ENCODE measurements at places on chromosomes 12 and 14.

DNA sequence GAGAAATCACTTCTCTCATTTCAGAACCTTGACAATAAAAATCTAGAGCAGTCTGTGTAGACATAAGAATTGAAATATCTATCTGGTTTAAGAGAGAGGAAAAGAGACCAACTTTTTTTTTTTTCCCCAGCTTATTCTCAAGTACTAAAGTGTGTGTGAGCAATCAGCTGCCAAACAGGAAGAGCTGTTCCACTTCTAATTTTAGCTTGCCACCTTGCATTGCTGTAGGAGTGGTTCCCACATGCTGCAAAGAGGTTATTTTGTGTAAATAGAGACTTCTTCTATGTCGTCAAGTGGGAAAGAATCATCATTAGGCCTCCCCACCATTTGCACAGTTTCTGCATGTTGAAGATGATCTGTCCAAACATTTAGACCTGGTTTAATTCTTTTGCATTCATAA lies 142.6 kb downstream of the NPAS3 start:
- DNase-seq: no peak

DNA sequence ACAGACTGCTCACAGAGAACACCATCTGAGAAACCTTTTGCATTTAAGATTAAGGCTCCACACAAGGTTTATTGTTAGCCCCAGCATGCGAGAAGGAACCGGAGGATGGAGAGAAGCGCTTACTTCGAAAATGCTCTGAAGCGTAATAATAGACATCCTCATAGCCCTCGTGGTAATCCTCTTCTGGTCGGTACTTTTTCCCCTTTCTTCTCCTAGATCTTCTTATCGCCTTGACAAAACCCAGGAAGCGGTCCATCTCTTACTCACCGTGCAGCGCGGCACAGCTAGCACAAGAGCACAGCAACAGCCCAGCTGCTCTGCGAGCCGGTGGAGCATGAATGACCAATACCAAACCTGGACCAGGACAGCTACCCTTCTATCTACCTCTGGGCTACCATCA lies 125.1 kb upstream of the GRIP1 start:
- DNase-seq: no peak

DNA sequence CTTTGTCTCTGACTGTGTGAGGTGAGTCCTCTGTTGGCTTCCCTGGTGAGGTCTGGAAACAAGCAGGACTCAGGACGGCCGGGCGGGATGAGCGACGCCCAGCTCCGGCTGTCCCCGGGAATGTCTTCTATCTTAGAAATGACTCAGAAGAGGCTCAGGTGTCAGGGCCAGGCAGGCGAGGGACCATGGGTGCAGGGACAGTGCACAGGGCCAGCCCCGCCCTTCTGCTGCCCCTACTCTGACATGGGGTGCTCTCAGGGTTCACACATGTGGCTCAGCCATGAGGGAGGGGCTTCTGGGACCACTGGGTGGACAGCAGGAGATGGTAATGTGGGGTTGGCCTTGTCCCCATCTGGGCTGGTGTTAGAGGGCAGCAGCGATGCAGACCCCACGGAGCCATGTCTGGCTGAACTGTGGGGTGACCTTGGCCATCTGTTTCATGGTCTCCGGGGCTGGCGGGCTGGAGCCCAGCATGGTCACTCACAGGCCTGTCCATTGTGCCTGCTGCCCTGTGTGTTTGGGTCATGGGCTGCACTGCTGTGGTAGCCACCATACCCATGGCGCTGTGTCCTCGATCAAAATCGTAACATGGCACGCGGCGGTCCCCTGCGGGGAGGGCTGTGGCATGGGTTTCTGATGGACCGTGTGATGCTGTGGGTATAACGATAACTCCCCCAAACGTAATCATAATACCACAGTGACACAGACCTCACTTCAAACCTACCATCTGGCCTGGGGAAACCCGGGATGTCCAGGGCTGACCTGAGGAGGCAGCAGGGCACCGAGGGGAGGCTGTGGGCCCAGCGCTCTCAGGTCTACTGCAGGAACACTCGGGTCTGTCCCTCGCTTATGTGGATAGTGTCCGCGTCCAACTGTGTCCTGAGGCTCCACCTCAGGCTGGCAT lies 368.8 kb downstream of the TMEM121 start:
- DNase-seq: no peak

DNA sequence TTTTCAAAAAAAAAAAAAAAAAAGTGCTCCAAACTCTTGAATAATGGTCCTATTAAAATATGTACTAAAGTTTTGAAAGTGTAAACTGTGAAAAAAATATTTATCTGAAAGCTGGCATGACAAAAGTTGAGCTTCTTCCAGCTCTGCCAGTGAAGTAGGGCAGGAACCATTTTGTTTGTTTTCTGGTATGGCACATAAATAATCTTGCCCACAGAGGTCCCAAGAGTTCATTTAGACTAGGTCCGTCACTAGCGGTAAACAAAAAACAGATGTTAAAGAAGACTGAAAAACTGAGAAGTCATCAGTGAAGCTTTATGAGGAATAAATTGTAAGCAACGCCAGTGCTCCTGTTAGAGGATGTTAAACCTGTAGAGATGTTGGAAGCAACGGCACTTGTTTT lies 7.0 kb downstream of the ERP27 start:
- DNase-seq: no peak

DNA sequence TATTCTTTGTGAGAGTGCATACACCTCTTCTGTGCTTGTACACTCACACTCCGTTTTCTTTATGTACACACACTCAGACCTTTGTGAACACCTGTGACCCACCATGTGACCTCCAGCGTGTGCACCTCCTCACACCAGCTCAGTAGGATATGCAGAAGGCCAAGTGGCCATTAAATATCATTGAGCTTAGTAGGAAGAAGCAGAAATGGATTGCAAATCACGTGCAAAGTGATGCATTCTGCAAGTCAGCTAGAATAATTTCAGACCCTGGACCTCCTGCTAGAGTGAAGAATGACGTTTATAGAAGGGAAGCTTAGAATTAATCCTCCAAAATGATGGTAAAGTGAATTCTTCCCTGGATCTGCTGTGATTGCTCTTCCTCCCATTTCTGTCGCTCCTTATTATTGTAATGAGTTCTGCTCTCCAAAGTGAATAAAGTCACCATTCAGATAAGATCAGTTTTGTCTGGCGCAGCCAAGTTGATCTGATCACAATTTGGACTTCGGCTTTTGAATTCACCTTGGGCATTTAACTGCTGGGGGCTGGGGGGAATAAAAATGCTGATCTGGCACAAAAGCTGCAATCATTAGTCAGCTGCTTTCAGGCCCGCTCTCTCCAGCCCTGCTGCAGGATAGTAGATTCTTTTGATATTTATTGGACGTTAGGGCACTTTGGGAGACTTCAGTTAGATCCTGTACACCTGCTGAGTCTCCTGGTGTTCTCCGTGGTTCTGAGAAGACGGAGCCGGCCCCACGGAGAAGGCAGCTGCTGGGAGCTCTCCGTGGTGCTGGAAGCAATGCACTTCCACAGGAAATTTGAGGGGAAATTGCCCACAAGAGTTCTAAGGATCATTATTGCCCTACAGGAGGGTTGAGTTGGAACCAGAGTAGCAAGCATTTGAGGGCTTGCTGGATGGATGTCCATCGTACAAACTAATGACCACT lies 12.4 kb upstream of the NRXN3 start:
- DNase-seq: no peak

DNA sequence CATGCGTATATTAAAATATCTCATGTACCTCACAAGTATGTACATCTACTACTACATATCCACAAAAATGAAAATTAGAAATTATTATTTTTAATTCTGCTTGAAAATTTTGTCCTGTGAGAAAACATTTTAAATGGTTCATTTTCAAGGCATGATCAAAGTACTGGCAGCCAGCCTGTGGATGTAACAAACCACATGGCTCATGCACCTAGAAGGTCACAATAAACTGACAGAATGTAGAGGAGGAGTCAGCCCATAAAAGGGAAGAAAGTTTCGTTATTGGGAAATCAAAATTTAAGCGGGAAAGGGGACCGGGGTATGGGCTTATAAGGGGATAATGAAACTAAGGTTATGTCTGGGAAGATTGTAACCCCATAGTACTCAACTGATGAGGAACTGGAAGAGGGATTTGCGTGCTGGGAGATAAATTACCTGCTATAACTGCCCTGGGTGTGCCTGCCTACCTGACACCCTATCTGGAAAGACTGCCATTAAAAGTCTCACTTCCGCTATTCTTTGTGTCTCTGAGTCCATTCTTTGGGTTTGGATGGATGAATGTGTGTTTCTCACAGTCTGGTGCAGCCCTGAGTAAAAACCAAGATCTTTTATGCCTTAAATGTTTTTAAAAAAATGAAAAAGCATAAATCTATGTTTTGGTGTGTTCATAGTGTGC lies 62.2 kb upstream of the PCED1B start:
- DNase-seq: no peak

DNA sequence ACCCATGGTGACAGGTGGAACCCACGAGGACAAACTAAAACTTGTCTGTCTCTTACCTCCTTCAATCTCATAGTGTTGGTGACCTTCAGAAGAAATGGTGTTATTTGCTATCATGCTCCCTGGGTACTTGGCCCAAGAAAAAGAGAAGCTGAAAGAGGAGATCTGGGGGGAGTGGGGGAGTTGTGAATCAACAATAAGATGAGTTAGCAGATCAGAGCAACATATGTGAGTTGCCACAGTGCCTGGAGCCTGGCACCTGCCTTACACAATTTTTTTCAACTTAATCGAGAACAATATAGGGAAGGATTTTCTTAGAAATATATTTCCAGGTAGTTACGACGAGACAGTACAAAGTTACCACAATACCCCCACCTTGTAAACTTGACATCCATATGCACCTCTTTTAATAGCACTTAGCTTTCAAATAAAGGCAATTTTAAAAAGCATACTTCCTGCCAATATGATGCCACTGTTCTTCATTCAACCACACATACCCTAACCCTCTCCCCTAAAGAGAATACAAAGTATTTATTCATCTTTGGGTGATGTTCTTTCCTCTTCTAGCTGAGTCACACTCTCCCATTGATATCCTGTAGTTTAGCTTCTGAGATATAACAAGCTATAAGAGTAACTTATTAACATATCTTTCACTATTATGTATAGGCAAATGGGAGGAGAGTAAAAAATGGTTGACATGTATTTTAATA lies 424.1 kb upstream of the OR4E1 start:
- no peak for DNase-seq

GRCh38 chr12:90833228-90833627 lies 121.7 kb downstream of the CCER1 start:
- DNase-seq: no peak

DNA sequence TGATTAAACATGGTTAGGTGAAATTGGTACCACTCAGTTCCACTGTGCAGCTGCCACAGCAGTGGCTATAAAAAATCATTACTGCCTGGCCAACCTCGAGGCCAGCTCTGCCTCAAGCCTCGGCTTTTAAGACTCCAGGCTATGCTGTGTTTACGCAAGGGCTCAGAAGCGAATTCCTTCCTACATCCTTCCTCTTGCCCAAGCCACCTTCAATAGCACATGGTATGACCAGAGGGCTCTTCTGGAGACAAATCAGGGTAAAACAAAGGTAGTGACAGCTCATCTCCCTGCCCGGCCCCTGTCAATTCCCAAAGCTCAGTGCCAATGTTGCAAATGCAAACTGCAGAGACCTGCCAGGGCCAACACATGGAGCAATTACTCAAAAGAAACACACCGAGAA lies 31.9 kb downstream of the NUAK1 start:
- DNase-seq: no peak

- DNase-seq: no peak
Measured at GRCh38 chr12:128637642-128638606, 185.8 kb downstream of the SLC15A4 start.

- no peak for DNase-seq
Measured at GRCh38 chr12:4984971-4985370, 58.7 kb upstream of the KCNA5 start.

- no peak for DNase-seq
Measured at GRCh38 chr12:6584293-6584692, 16.2 kb upstream of the NOP2 start.

GRCh38 chr12:105281694-105282049 lies 45.7 kb upstream of the APPL2 start:
- DNase-seq: no peak

- DNase-seq: no peak
Measured at GRCh38 chr12:95253386-95253785, 35.8 kb downstream of the VEZT start.

GRCh38 chr12:71014180-71014785 lies 93.7 kb upstream of the PTPRR start:
- no peak for DNase-seq

DNA sequence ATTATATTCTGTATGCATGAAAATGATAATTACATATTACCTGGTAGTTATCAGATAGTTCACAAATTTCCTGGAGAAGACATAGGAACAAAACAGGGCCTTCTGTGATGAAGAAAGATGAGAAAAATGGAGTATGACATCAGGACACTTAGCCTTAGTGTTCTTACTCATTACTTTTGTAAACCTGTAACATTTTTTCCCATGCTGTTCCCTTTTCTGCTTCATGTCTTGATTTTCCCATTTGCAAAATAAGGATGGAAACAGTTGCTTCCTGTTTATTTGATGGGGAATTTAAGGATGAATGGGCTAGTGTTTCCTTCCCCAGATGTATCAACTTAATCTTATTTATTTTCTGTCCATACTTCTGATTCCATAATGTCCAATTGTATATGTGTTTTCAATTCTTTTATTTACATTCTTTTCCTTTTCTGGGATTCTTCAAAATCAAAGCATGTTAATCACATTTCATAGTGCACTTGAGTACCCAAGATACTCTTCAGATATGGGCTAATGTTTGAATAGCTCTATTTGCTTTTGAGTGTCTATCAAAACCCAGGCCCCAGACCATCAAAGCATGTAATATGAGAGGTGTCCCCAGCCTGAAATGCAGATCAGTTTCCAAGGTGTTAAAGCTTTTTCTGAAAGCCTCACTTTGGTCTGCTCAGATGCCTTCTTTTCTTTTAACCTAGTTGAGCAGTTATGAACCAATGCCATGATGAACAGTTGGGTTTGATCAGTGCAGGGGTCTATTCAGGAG lies 260.5 kb downstream of the RAD51B start:
- DNase-seq: no peak

- DNase-seq: no peak
Measured at GRCh38 chr14:25887251-25887878, 710.5 kb downstream of the NOVA1 start.

DNA sequence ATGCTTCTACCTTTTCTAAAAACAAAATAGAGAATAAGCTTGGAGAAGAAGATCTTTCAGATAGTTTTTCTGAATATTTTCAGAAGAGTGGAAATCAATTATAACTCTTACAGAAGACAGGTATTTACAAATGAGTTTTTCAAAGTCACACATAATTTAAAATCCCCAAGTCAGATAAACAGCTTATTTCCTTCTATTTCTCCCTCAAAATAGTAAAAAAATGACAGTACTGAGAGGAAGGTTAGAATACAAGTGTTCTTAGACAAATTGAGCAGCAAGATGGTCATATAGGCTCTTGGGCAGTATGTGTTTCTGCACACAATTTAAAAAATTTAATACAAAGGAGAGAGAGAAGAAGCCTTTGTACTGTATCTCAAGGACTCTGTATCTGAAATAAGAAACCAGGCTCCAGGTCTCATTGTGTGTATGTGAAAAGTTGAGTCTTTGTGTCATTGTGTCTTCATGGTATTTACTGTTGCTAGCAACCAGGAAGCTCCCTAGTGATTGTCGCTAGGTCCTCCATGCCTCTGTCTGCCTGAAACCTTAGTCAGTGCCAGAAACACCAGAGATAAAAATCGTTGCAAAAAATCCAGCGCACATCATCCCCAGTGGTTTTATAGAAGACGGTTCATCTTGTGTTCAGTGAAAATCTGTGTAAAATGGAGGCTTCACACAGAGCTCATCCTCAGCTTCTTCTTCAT lies 12.9 kb upstream of the TUBA1A start:
- DNase-seq: no peak

GRCh38 chr12:57006809-57007475 lies 596 bp upstream of the ZBTB39 start:
- DNase-seq: no peak

- no peak for DNase-seq
Measured at GRCh38 chr12:110774824-110775223, 32.1 kb upstream of the PPP1CC start.
